ENCODE measurements at places on chromosomes 2 and 18. TPM values are rescaled to one million over a fixed set of nuclear protein-coding genes. Genes with fewer than 3 reads are reported as not detected.

Gene PTH2R
- polyA plus RNA-seq: 0.38 TPM

Gene RESP18
- not detected for polyA plus RNA-seq

Gene DNAJC5G
- 0.83 TPM for polyA plus RNA-seq

Gene HOXD9
- not detected for polyA plus RNA-seq

Gene FBXO48
- 1.5 TPM for polyA plus RNA-seq

Gene RIT2
- 0.46 TPM for polyA plus RNA-seq

Gene POLE4
- 16.7 TPM for polyA plus RNA-seq

GRCh38 chr2:114185501-114185900 is 256.9 kb upstream of the DPP10 start:
- no peak for DNase-seq

- DNase-seq: no peak
Observed at GRCh38 chr2:176832086-176832485, 380.5 kb upstream of the HNRNPA3 start.

- DNase-seq: no peak
Observed at GRCh38 chr18:48938827-48939204, 11.9 kb downstream of the SMAD7 start.

DNA sequence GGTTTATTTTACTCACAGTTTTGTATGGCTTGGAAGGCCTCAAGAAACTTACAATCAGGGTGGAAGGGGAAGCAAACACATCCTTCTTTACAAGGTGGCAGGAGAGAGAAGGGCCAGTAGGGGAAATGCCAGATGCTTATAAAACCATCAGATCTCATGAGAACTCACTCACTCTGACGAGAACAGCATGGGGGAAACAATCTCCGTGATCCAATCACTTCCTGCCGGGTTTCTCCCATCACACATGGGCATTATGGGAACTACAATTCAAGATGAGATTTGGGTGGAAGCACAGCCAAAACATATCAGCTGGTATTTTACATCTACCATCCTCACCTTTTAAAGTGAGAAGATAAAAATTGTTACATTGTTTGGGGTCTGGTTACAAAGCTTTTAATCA is 427.9 kb upstream of the CDH7 start:
- no peak for DNase-seq

GRCh38 chr2:71613403-71613952 is 160.1 kb downstream of the DYSF start:
- peak; percentile 11 for DNase-seq

- DNase-seq: no peak
Observed at GRCh38 chr2:26583381-26583911, 57.7 kb downstream of the CIB4 start.

- no peak for DNase-seq
Observed at GRCh38 chr2:127231130-127231865, 11.2 kb upstream of the CYP27C1 start.

- peak; percentile 33 for DNase-seq
Observed at GRCh38 chr18:46622451-46622850, 34.6 kb downstream of the LOXHD1 start.

DNA sequence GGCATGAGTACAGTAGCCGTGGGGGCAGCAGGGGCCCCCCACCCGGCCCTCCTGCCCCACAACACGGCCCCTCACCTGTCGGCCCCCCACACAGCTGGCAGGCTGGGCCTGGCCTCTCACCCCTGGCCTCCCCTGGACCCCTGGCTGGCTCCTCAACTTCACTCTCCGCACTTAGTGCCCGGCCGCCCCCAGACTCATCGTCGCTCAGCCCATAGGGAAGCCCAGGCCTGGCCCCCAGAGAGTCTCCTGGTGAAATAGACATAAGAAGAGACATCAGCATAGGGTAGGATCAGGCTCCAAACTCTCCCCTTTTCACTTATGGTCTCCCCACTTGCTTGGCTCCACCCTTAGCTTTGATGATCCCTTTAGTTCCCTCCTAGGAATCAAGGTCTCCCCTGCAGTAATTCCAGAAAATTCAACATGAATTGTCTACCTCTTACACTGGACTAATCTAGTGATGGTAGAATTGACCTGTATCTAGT is 1.7 kb downstream of the ZNF513 start:
- DNase-seq: no peak

GRCh38 chr2:36710858-36711515 is 14.5 kb downstream of the VIT start:
- no peak for DNase-seq

DNA sequence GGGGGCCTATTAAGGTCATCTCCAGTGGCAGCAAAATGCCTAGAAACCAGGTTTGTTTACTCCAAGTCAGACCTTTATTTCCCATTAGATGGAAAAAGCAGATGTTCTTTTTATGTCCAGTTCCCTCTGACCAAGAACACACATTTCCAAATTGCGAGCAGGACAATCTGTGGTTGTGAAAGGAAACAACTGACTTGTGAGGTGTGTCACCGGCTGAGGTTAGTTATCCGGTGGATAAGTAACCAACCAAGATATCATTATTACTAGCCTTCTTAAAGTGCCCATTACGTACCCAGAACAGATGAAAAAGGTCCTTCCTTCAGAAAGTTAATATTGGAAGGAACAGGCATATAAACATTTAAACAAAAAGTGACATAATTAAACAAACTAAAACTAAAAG is 112.9 kb downstream of the THADA start:
- no peak for DNase-seq

GRCh38 chr2:42804338-42804737 is 12.0 kb upstream of the HAAO start:
- DNase-seq: no peak

DNA sequence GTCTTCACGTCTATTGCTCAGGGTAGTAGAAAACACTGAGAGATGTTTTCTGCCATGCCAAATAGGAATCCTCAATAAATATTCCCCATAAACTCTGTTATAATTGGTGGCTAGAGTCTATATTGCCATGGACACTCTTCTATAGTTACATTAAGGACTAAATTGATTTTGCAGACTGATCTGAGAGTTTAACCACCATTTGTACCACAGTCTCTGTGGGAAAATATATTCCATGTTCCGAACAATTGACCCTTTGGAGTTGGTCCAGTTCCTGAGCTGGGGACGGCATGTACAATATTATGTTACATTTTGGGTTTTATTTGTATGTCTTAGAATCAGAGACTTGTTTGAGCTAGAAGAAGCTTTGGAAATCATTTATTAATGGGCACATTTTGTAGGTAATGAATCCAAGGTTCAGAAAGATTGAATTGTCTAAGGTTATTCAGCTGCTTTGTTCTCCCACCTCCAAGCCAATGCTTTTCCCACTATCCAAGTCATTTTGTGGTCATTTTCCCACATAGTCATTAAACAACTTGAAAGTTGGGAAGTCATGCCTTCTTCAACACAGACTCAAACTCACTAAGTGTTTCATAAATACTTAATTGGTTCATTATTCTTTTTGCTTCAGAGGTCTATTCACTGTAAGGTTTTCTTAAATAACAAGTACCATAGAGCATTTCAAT is 5.1 kb upstream of the PPP1CB start:
- no peak for DNase-seq

GRCh38 chr2:101613056-101613704 is 84.3 kb upstream of the MAP4K4 start:
- no peak for DNase-seq

- DNase-seq: no peak
Observed at GRCh38 chr2:237723602-237724001, 75.0 kb upstream of the RBM44 start.

- DNase-seq: no peak
Observed at GRCh38 chr2:64831134-64831976, 157.8 kb upstream of the SLC1A4 start.

DNA sequence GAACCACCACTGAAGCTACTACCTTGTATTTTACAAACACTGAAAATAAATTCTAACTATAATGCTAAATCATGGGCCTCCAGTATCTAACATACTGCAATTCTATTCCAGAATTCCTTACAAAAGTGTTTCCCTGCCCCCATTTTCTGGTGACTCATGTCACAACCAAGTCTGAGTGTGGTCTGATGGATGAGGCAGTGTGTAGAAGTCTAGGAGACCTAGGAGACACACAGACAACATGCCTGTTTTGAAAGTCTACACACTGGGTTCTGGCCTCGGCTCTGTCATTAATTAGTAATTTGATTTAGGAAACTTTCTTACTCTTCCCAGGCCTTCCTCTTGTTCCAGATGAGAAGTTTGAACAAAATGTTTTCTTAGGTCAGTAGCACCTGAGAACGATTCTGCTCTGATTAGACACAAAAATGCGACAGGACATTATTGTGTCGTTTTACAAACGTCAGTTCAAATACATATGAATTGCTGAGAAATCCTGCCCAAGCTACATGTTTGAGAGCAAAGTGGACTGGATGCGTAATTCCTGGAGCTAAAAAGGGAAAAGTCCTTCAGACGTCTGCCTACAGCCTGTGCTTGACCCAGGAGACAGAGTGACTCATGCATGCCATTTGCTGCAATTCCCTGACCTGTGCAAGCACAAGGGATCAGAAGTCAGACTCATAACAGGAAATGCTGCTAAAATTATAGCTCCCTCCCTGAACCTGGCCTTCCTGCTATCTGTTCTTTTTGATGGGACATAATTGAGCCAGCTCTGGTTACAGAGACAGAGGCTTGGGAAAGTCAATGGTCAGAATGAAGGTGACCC is 494.4 kb downstream of the SOX11 start:
- DNase-seq: no peak

DNA sequence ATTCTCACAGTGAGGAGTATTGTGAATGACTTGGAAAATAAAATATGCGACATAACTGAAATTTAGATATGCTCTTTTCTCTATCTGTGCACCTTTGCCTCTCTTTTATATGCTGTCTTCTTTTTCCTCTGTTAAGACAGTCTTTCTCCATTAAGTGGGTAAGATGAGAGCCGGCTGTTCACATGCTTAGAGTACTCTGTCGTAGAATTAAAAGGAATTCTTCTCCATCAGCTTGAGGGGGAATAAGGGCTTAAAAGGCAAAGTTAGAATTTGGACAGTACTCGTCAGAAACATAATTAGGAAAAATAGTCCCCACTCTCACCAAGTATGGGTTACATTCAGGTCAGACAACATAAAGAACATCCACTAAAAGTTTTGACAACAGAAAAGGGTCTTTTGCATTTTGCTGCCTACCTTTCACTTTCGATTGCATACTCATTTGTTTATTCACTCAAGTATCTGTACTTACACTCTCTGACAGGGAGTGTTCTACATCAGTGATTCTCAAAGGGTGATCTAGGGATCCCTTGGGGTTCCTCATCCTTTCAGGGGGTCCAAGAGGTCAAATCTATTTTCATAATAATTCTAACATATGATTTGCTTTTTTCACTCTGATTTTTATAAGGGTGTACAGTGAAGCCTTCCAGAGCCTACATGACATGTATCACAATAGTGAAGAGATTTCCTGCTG is 48.0 kb downstream of the ARHGAP15 start:
- DNase-seq: no peak

GRCh38 chr18:75581336-75582131 is 154.0 kb upstream of the SMIM21 start:
- no peak for DNase-seq

DNA sequence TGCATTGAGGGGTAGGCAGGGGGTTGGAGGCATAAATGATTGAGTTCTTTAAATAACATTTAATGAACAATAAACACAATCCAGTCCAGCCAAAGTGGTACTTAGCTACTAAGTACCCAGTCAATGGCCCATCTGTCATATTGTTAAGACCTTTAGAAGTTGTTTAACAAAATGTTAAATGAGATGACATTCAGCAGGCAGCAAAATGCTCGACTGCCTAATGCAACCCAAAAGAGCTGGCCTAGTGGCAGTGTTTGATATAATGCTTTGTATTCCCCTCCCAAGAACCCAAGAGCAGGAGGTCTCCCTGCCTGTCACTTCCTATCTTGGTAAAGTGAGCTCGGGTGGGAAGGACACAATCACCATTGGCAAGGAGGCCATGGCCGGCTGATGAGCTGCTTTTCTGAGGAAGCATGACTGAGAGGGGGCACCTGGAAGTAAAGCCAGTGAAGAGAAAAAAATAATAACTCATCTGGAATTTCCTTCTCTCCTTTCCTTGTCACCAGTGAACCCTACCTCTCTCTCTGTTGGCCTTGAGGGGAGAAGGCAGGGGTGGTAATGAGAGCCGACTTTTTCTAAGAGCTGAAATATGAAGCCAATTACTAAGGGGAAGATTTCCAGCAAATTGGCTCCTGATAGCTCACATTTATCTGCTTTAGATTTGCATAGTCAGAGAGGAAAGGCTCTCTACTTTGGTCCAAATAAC is 140.6 kb downstream of the C1D start:
- no peak for DNase-seq

- no peak for DNase-seq
Observed at GRCh38 chr2:37647971-37648330, 23.5 kb downstream of the CDC42EP3 start.

DNA sequence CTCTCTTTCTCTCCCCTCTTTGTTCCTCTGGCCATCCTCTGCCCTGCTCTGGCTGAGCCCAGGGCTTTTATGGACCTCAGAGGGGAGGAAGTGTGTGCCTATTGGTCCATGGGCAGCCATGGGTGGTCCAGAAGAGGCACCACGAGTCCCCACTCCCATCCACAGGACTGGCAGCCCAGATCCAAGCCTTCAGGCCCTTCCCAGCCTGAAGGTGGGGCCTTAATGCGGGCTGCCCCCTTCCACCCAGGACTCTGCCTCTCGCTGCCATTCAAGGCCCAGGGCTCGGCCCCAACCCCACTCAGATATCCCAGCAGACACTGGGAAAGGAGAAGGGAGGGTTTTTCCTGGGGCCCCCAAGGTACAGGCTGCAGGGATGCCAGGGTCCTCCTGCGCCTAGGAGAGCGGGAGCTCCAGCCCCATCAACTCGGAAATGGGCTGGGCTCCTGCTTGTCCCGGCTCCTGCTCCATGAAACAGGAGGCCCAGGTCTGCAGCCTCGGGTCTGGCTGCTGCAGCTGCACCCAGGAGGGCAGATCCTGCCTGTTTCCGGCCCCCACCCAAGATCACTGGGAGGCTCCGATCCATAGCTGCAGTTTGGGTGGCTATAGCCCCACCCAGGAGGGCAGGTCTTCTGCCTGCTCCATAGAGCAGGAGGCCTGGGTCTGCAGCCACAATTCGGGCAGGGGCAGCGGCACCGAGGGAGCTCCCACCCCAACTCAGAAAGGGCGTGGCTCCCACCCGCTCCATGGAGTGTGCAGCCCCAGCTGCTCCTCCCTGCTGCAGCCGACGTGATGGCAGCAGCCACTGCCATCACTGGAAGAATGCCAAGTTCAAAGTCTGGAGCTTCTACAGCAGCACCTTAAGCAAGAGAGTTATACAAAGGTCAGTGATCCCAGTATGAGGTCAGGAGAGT is 116.6 kb upstream of the RBBP8 start:
- no peak for DNase-seq

GRCh38 chr2:20579866-20580265 is 71.0 kb downstream of the HS1BP3 start:
- no peak for DNase-seq

GRCh38 chr2:151027151-151027550 is 234.5 kb downstream of the RBM43 start:
- no peak for DNase-seq

Measured in H1 (cell line).